ENCODE measurements at places on chromosomes 13 and 19.
A peak's percentile ranks its signal among the peaks of the same experiment; 100 is the strongest.

DNA sequence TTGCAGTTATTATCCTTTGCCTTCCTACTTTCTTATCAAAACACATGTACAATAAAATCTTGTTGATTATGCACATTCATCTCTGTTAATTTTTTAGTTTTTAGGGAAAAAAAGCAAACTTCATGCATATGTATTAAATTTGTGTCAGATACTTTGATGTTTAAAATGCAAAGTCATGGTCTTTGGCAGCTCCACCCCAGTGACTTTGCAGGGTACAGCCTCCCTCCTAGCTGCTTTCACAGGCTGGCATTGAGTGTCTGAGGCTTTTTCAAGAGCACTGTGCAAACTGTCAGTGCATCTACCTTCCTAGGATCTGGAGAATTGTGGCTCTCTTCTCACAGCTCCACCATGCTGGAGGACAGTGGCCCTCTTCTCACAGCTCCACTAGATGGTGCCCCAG, 1988.1 kb upstream of the PCDH20 start:
- DNase-seq: no peak

- no peak for DNase-seq
These were observed at the start of gene KASH5 for GRCh38 chr19:49387936-49388372. KASH5 (plus strand) TSS chr19:49388249; CDS start chr19:49390884, 2,635 bp downstream.

- DNase-seq: no peak
These were observed 166.3 kb upstream of the SOX21 start for GRCh38 chr13:94878602-94879165.

GRCh38 chr19:54252243-54252642, 4.8 kb downstream of the LILRB5 start:
- no peak for DNase-seq

DNA sequence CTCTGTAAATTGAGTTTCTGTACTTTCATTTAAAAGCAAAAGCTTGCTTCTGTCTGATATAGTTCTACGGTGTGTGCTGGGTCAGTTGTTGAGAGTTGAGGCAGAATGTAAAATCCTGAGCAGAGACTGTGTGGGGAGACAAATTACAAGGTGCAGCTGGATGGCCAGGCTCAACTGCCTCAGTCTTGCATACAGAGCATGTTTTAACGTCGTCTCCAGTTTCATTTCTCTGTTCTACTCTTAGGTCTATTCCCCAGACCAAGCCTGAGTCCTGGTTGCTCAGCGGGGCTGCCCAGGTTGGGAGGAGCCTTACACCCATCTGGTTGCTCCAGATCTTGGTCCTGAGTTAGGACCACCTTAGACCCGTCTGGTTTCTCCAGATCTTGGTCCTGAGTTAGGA, 54.4 kb upstream of the MEDAG start:
- no peak for DNase-seq

GRCh38 chr13:33348366-33348765, 62.8 kb upstream of the STARD13 start:
- DNase-seq: peak; percentile 56

GRCh38 chr13:26719356-26719945, 41.1 kb downstream of the GPR12 start:
- DNase-seq: peak; percentile 12

DNA sequence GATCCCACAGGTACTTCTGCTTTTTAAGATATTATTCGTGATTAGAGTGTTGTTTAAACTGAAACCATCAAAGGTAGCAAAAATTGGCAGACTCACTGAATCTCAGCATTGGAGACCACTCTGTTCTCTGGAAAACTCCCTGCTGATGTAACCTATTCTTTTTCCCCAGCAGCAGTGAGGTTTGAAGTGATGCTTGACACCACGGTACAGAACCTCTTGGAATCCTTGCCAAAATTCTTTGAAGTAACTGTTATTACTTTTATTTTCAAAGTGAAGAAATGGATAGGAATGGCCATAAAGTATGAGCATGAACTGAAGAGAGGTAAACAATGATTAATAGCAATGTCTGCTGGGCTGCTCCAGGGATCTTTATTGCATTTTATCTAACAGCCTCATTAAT, 66.4 kb upstream of the KL start:
- no peak for DNase-seq

- no peak for DNase-seq
These were observed 9.8 kb downstream of the TMED1 start for GRCh38 chr19:10826231-10826630.

GRCh38 chr19:2338055-2338615, 9.7 kb downstream of the SPPL2B start:
- DNase-seq: no peak

GRCh38 chr19:30692879-30693503, 320.8 kb downstream of the ZNF536 start:
- DNase-seq: peak; percentile 14

DNA sequence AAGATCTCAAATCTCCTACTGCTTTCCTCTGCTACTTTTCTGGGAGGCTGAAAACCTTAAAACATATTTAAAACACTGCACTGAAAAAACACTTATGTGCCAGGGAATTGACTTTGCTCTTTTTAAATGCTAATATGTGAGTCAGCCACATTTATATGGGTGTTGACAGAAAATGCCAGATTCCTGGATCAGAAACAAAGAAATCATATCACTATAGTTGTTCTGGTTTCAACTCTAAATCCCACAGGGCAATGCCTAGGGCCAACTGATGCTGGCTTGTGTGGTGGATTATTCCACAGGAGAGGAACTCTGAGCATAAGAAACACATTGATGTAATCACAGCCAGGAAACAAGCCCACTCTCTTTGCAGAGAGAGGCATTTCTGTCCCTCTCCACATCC, 1439.0 kb upstream of the SPRY2 start:
- no peak for DNase-seq

GRCh38 chr13:98707281-98707999, 45.0 kb downstream of the SLC15A1 start:
- DNase-seq: no peak

GRCh38 chr19:17847538-17848366, at the start of gene JAK3:
JAK3 (minus strand) TSS chr19:17847982; CDS start chr19:17844417, 3,565 bp downstream.
- peak; percentile 92 for DNase-seq

GRCh38 chr19:43499042-43499441, 5.5 kb downstream of the PHLDB3 start:
- DNase-seq: no peak

DNA sequence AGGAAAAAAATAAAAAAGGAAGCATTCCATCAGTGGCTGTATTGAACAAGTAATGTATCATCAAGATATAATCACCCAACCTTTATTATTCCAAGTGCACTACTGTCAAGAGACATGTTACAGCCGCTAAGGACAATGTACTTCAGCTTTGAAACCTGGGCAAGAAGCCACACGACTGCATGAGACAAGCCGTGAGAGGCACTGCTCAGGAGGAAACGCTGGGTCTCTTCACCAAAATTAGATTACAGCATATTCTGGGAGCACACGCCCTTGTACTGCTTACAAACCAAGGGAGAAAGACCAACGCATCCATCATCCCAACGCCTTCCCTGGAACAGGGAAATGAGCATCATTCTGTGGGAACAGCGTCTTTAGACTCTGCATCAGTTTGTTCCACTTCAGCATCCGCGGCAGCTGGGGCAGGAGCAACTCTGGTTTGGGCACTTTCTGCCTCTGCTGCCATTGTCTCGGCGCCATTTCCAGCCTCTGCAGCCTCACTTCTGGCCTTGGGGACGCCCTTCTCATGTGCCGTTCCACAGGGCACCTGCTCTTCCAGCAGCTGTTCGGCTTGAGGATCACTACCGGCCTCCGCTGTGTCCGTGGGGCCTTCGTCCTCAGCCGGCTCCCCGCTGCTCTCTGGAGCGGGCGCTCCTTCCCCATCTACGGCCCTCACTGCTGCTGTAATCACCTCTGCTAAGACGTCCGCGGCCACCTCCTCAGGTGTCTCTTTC, 22.4 kb upstream of the BRD4 start:
- no peak for DNase-seq

DNA sequence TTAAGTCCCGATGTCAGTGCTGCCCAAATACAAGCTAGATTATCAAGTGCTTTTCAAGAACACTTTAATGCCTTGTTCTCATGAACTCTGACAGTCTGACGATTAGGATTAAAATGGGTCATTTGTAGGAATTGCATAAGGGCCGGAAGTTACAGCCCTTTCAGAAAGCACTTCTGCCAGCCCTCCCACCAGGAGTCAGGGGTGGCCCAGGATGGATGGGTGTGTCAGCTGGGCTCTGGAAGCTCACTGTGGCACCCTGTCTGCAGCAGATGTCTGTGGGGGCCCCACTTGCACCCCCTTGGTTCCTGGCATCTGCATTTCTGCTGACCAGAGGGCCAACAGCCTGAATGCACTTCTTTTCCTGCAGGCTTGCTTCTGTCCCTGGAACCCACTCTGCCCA, 712.7 kb downstream of the UQCRFS1 start:
- no peak for DNase-seq

- DNase-seq: no peak
These were observed 6.0 kb upstream of the TEX30 start for GRCh38 chr13:102779436-102780159.

- no peak for DNase-seq
These were observed 13.5 kb downstream of the SNRNP70 start for GRCh38 chr19:49098795-49099194.

- no peak for DNase-seq
These were observed 9.1 kb downstream of the ATP8A2 start for GRCh38 chr13:25380741-25381324.

- DNase-seq: peak; percentile 50
These were observed 38.9 kb downstream of the TEX29 start for GRCh38 chr13:111359237-111359915.

- no peak for DNase-seq
These were observed 22.9 kb downstream of the BICRA start for GRCh38 chr19:47631681-47632446.

GRCh38 chr13:75294110-75294509, 187.9 kb downstream of the TBC1D4 start:
- DNase-seq: no peak

GRCh38 chr13:107091861-107092260, 523.9 kb upstream of the ARGLU1 start:
- no peak for DNase-seq

- DNase-seq: peak; percentile 27
These were observed 60.7 kb downstream of the MCF2L start for GRCh38 chr13:113029487-113030258.

- peak; percentile 96 for DNase-seq
These were observed 3.6 kb downstream of the PRMT1 start for GRCh38 chr19:49680421-49681351.

- DNase-seq: no peak
These were observed 64.9 kb downstream of the TRPM4 start for GRCh38 chr19:49222528-49222927.

DNA sequence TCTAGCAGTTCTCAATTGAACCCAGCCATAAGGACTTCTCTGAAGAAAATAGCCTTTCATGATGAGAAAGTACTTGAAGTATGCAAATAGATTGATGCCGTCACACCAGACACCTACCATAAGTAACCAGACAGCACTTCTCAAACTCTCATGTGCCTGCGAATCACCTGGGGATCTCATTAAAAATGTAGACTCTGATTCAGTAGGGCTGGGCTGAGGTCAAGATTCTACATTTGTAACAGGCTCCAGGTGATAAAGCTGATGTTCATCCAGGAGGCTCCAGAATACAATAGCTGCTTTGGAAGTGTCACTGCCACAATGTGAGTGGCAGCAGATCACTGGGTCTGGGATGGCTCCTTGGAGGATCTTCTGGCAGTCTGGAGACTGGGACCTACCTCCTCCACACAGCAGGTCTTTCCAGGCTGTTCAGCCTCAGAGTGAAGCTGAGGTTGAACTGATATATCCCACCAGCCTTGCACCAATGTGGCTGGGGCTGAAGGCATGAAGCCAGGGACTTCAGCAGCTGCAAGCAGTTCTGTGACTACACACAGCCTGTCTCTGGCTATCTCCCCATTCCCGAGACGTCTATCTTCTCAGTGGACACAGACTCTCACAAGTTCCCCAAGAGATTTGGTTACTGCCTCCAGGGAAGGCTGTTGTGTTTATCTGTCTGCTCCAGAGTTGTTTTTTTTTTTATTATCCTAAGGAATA, 9.1 kb downstream of the MBNL2 start:
- DNase-seq: no peak

DNA sequence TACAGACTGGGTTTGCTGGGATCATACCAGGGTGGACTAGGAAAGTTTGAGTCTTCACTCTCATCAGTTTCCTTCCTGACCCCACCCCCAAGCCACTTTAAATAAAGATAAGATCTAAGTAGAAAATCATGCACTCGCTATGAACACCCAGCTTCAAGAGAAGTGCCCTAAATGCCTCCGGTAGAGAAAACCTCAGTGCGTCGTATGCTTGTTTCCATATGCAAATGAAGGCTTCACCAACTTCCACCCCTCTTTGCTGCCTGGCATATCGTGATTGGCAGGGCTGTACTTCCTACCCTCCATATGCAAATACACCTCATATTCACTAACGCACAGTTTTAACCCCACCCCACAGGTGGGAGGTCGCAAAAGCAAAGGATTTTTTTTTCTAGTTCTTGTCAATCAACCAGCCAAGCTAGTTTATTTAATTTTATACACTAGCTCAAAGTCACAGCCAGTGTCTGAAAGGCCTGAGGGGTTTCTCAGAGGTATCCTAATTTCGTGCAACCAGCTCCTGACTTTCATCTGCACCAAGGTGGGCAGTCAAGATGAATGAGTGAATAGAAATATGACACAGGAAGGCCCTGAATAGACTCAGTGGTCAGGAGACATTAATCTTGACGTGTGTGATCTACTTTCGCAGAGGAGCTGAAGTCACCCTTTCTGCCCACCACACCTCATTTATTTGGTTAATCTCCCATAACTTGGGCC, 121.1 kb upstream of the TSHZ3 start:
- DNase-seq: no peak

DNA sequence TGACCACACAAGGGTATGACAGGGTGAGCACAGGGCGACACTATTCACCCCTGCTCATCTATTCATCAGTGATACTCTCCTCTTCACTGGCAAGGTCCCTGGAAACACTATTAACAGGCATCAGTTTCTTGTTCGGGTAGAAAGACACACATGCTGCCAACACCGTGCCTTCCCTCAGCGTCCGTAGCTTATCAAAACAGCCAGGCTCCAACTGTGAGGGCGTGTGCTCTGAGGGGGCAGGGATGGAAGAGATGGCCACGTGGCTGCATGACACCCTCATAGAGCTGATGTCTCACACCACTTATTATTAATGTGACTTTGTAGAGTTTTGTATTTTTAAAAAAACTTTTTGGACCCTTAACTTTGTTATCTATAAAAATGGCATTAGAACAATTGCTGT, 160.3 kb downstream of the ITGBL1 start:
- DNase-seq: no peak

GRCh38 chr13:104975272-104975671, 1560.2 kb downstream of the EFNB2 start:
- DNase-seq: no peak

- no peak for DNase-seq
These were observed 15.0 kb downstream of the IGLON5 start for GRCh38 chr19:51326216-51327065.
